Mesenchymal stem cell (in vitro differentiated cells and primary cell): ENCODE measurements at places on chromosomes 12 and 14.

- DNase-seq = peak; percentile 29
Measured at GRCh38 chr12:54723379-54724256, 75.5 kb upstream of the DCD start.

- DNase-seq = no peak
Measured at GRCh38 chr12:104410786-104411185, 46.0 kb upstream of the CHST11 start.

DNA sequence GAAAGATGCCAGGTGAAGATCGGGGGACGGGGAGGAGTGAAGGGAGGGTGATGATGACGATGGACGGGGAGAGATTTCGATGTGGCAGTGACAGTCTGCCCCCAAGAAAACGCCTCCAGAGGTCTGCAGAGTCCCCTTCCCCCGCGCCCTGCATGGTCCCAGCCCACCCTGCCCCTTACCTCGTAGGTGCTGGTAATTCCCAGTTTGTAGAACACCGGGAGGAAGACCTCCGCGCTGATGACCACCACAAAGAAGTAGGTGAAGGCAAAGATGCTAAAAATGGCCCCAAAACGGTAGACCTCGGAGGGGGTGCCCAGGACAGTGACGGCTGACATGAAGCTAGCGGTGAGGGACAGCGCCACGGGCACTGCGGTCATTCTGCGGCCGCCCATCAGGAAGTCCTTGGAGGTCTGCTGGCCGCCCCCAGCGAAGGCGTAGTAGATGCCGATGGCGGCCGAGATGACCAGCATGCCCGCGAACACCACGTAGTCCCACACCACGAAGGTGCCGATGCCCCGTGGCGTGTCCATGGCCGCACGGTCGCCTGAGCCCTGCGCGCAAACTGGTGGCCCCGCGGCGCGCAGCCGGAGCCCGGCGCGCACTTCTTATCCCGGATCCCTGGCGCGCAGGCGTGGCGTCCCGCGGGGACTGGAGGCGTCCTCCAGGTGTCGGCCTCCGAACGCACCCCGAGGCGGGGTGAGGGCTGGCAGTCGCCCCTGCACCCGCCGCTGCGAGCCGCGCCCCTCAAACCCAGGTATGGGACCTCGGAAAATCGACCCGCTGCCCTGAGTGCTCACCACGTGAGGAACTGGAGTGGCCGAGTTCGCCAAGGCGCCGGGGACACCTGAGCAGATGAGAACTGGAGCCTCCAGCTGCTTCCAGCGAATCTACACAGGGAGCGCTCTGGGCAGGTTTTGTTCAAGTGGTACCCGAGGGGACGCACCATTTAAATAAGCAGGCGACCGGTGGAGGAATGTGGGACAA lies at the start of gene SLC5A8:
TSS of gene SLC5A8 (minus strand) at position 920 of the 984 bp plus-strand sequence. CDS start at position 530, 390 bp downstream.
- DNase-seq = no peak

DNA sequence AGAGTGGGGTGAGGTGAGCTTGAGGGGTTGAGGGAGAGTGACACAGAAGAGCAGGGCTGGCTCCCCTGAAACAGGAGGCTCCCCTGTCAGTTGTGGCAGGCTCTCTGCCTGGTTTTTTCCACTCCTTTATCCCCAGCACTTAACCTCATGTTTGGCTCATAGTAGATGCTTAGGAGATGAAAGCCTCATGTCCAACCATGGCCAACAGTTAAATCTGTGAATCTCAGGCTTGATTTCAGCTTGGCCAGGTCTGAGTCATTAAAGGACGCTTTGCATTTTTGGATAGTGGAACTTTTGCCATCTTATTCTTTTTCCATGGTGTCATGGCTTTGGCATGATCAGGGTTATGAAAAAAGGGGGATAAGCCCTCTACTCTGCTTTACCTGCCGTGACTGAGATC lies 117.2 kb downstream of the CACNA1C start:
- no peak for DNase-seq

DNA sequence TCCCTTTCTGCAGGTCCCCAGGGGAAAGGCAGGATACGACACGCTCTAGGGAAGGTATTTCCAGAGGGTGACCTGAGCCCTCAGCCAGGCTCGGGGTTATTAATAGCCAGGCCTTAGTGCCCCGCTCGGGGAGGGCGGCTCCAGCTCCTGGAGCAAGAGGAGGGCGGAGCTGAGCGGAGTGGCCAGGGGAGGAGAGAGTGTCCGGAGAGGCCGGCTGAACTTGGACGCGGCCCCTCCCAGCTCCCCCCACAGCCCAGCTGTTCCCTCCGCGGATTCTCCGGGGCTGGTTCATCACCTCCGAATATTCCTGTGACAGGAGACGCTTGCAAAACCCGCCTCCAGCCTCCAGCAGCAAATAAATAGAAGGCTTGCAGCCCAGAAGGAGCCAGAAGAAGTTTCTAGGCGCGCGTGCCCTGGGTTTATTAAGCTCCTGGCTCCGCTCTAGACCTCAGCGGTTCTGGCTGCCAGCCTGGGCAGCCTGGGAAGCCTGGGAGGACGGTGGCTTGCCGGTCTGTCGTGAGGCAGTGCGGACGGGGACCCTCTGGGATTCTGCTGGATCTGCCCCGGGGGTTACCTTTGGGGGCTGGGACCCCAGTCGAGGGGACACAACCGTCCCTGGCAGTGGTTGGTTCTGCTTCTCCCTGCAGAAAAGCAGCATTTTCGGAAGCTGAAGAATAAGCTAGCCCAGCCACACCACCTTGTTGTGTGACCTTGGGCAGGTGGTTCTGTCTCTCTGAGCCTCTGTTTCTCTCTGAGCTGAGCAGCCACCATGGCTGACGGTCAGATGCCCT lies at the start of gene HSPB8:
TSS of gene HSPB8 (plus strand) at position 388 of the 791 bp plus-strand sequence. CDS start at position 770, 382 bp downstream.
- peak; percentile 98 for DNase-seq

DNA sequence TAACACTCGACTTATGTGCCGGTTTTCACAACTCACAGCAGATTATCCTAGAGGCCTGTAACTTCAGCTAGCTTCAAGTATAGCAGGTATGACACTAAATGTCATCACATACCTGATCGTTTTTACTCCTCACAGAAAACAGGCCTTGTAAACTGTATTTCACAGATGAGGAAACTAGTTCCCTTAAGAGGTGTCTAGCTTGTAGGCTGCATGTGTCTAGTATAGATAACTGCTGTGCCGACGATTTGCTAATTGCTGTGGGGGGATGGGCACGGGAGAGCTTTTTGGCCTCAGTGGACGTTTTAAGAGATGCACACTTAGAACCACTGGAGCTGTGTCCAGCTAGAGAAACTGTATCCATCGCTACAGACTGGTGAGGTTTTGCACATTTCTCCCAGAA lies 78.8 kb downstream of the PAPOLA start:
- no peak for DNase-seq

DNA sequence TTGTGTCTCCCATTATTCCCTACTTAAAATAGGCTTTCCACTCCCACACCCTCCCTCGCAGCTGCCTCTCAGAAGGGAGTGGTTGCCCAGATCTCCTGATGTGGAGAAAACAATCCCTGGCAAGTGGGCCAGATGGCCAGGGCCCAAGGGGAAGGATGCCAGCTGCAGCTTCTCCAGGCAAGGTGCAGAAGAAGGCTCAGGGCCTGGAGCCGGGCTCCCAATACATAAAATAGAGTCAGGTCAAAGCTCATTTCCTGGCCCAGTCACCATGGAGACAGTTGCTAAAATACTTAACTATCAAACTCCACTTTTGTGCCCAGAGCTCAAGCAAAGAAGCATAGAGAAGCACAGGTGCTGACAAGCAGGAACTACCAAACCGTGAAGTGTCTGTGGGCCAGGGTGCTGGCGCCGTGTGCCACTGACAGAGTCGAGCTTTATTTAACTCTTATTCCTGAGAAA lies 45.7 kb upstream of the ITPR2 start:
- no peak for DNase-seq

DNA sequence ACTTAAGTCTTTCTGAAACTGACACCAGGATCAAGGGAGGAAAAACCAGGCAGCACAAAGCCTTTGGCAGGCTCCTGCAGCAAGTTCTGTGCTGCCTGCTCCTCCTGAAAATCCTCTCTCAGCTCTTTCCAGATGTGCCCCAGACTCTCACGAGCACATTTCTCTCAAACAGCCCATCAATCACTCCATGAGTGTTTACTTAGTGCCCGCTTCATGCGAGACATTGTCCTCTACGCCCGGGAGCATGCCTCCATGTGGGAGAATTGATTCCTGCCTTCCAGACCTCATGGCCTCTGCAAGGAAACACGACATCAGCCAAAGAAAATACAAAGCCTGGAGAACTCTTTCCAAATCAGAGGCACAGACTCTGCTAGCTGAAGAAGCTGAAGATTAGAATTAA lies 46.5 kb upstream of the TSPAN11 start:
- DNase-seq = peak; percentile 6

GRCh38 chr12:104420868-104421267 lies 35.9 kb upstream of the CHST11 start:
- no peak for DNase-seq

DNA sequence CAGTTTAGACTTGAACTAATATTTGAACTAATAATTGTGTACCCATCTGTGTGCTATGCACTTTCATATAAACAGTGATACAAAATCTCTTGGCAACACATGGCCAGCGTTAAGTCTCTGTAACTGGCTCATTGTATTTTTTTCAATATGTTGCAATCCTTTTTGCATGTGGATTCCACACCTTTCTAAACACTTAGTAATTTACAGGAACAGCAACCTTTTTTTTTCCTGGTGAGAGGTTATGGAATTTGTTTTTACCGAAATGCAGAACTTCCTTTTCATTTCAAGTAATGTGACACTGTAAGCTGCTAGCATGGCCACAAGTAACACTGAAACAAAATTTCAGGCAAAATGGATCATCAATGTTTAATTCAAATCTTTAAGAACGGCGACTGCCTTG lies 45.4 kb upstream of the EPS8 start:
- DNase-seq = no peak
